SW 1271 (cell line): ENCODE measurements at places on chromosomes 2 and 18.
A peak's percentile ranks its signal among the peaks of the same experiment; 100 is the strongest.

- no peak for DNase-seq
Measured at GRCh38 chr18:22742409-22742808, 190.7 kb upstream of the RBBP8 start.

GRCh38 chr2:158817588-158817987 lies 22.5 kb downstream of the DAPL1 start:
- DNase-seq = no peak

- DNase-seq = no peak
Measured at GRCh38 chr2:169438466-169439072, 40.7 kb upstream of the BBS5 start.

GRCh38 chr2:117820444-117820843 lies 6.0 kb downstream of the DDX18 start:
- DNase-seq = no peak

DNA sequence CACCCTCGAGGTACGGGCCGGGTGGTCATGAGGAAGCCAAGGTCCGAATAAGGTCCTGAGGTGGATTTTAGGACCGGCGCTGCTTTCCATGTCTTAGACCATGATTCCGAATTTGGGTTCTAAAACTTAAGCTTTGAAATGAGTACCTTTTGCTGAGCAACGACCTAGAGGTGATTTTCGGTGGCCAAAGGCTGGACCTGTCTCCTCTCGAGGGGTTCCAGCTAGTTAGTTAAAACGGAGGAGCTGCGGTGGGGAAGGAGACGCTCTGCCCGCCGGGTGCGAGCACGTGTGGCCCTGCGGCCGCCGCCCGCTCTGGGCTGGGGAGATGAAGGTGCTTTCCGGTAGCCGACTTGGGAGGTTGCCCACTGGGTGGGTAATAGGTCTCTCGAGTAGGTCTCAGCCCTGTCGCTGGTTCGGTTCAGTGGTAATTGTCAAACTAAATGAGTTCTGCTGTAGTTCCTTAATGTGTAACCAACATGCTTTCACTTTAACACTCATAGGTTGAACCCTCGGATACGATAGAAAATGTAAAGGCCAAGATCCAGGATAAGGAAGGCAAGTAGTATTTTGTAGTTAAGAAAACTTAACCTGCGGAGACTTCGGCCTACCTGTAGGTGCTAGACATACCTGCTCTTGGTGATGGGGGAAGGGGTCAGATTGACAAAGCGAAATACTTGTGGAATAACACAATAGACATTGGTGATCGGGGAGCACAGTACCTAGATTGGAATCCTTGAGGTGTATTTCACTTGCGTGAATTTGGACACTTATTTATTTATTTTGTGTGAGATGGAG lies 572 bp downstream of the RPS27A start:
- DNase-seq = peak; percentile 18

GRCh38 chr2:201709049-201709448 lies 10.6 kb upstream of the MPP4 start:
- no peak for DNase-seq

DNA sequence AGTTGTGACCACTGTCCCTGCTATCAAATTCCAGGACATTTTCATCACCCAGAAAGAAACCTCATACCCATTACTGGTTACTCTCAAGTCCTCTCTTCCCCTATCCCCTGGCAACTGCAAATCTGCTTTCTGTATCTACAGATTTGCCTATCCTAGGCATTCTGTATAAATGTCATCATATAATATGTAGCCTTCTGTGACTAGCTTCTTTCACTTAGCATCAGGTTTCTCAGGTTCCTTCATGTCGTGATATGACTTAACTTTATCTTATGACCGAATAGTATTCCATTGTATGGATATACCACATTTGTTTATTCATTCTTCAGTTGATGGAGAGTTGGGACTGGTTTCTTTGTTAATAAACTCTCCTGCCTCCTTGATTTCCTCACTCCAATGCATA lies 60.5 kb downstream of the PMAIP1 start:
- no peak for DNase-seq

- no peak for DNase-seq
Measured at GRCh38 chr2:20526708-20527107, 79.8 kb downstream of the RHOB start.

DNA sequence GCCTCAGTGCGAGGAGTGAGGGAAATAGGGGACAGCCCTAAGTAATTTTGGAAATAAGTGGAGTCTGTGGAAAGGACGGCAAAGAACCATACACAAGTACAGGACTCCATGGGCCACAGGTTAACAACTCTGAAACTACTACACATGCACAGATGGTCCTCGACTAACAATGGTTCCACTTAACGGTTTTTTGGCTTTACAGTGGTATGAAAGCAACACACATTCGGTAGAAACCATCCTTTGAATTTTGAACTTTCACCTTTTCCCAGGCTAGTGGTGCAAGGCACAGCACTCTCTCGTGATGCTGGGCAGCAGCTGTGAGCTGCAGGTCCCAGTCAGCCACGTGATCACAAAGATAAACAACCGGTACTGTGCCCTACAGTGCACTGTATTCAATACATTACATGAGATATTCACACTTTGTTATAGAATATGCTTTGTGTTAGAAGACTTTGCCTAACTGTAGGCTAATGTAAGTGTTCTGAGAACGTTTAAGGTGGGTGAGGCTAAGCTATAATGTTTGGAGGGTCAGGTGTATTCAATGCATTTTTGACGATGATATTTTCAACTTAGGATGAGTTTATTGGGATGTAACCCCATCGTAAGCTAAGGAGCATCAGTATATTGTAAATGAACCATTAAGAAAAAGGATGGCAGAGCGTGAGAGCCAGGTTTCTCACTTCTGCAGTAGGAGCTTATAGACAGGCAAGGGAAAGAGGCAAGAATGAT lies 44.6 kb downstream of the TBC1D8 start:
- no peak for DNase-seq

- DNase-seq = no peak
Measured at GRCh38 chr2:151476287-151476686, 66.6 kb downstream of the RIF1 start.

GRCh38 chr18:407191-407590 lies 93.3 kb downstream of the COLEC12 start:
- DNase-seq = no peak

DNA sequence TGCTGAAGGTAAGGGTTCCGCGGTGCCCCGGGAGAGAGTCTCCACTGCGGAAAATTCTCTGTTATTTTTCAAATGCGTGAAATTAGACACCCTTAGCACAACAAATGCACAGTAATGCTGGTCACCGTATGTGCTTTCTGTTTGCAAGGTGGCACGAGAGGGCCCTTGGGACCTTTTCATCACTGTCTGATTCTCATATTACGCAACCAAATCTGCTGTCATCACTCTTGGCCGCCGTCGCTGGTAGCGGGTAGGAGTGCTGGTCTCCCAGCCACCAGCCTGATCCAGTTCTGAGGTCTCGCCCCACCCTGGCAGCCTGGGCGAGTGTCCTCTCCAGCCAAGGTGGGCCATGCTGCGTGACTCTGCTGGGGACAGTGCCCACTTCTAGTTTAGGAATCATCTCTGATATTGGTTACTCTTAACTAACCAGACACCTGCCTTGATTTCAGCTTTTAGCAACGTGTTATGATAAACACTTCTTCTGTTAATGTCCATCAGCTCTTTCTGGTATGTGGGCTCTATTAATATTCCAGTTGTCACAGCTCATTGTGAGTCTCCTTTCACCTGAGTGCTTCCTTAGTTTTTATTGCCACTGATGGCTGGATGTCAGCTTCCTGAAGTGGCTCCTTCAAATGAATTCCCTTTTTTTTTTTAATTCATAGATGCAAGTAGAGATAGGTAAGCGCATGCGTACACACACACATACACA lies 199.4 kb downstream of the GBX2 start:
- no peak for DNase-seq

- DNase-seq = no peak
Measured at GRCh38 chr2:216553093-216553478, 54.4 kb downstream of the RPL37A start.

GRCh38 chr2:183267148-183267827 lies 143.0 kb downstream of the NUP35 start:
- no peak for DNase-seq

GRCh38 chr2:46040563-46041155 lies 256.5 kb upstream of the EPAS1 start:
- DNase-seq = no peak

DNA sequence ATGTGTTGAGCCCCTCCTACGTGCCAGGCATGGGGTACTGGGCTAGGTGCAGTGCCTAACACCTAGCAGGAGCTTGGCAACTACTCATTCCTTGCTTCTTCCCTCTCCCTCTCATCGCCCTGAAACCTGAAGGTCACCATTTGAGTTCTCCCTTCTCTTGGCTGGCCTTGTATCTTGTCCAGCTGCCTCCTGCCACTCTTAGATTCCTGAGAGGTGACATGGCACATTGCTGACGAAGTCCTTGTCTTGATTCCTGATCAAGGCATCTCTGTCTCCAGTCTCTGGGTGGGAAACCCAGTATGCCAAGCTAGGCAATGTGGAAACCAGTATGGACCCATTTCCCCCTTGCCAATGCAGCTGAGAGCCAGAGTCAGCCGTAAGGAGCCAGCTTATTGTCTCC lies 9.0 kb upstream of the EFR3B start:
- DNase-seq = no peak

GRCh38 chr2:84876369-84876768 lies 4.5 kb downstream of the TRABD2A start:
- DNase-seq = no peak

GRCh38 chr2:100236166-100236565 lies 86.1 kb downstream of the LONRF2 start:
- no peak for DNase-seq

GRCh38 chr2:99346218-99346617 lies 9.0 kb downstream of the EIF5B start:
- DNase-seq = no peak

GRCh38 chr2:70509565-70509964 lies 44.1 kb downstream of the TGFA start:
- DNase-seq = no peak

DNA sequence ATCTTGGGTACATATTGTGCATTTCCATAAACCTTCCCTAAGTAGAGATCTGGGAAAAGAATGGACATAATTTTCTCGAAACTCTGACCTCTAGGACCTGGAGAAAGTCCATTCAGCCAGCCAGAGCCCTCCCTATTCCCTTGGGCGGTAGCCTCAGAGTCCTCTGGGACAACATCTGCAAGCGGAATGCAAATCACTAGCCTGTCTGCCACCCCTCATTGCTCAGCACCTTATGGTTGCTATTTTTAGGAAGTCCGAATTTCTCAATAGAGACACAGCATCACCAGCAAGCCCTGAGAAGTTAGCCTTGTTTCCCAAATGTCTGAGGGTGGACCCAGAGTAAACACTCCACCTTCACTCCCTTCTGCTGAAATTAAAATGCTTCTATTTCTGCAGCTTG lies 17.6 kb upstream of the CD28 start:
- DNase-seq = no peak

GRCh38 chr18:24992491-24992890 lies 359.5 kb downstream of the ZNF521 start:
- no peak for DNase-seq

GRCh38 chr2:152500772-152501171 lies 165.8 kb downstream of the FMNL2 start:
- DNase-seq = no peak

DNA sequence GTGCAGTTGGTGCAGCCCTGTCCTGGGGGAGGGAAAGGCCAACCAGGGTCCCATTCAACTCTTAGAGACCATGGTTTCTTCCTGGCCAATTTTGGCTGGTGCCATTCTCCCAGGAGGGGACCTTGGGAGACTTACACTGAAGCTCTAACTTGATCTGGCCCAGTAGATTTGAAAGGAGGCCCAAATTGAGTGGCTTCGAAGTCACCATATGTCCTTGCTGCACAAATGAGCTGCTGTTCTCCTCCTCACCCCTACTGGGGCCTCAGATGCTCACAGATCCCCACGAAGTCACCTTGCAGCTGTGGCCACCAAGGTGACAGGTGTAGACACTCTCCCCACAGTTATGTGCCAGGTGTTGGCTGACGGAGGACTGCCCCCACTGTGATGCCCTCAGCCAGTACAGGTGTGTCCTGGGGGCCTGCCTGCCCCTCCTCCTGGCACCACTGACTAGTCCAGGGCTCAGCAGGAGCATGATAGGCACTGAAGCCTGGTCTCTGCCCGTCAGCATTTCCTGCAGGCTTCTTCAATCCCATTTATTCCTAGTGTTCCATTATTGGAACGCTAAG lies 4.7 kb upstream of the C2orf72 start:
- no peak for DNase-seq
